ENCODE measurements at places on chromosomes 11 and 22. TPM values are rescaled to one million over a fixed set of nuclear protein-coding genes. Genes with fewer than 3 reads are reported as not detected.
A peak's percentile ranks its signal among the peaks of the same experiment; 100 is the strongest.

DNA sequence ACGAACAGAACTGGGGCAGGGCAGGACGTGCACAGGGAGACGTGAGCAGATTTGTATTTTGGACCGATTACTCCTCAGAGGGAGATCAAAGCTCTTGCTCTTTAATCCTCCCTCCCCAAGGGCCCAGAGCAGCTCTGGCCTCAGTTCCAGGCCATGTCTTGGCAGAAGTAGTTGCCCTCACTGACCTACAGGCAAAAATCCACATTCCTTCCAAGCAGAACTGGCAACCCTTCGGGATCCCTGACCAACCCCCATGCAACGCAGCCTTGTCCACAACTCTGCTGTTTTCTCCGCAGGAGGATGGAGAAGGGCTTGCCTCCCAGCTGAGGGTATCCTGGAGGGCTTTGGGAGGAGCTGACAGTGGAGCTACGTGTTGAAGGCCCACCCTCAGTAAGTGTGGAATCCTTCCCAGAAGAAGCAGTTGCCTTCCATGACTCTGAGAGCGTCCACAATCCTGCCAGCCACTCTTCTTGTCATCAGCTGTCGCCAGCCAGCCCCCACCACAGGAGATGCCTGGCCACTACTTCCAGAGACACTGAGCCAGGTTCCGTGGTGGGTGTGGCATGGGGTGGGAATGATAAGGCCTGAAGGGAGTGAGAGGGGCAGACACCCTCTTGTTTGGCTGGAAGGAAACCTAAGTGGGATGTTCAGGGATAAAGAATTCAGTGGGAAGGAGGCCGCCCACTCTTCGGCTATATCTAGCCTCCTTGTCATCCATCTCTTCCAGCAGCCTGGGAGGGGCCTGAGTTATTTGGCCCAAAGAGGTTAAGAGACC lies 68.1 kb downstream of the PDE2A start:
- no peak for DNase-seq

DNA sequence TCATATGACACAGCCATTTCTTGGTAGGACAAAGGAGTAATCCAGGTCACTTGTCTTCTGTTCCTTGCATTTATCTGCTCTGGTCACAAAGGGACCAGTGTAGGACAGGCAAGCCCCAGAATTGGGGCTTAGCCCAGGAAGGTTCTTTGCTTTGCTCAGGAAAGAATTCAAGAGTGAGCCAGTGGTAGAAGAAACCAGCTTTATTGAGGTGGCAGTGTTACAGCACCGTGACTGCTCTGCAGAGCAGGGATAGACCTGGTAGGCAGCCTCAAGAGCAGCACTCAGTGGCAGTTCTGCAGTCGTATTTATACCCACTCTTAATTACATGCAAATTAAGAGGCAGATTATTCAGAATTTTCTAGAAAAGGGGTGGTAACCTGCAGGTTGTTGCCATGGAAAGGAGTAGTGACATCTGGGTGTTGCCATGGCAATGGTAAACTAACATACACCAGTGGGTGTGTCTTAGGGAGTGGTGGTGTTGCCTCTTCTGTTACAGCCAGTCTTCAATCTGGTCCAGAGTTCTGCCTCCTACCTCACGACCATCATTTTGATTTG lies 84.9 kb upstream of the RAB1B start:
- peak; percentile 18 for DNase-seq

GRCh38 chr11:1841511-1842148 lies 2.8 kb downstream of the TNNI2 start:
- DNase-seq, result no peak

GRCh38 chr11:107151158-107151557 lies 132.9 kb upstream of the GUCY1A2 start:
- no peak for DNase-seq

DNA sequence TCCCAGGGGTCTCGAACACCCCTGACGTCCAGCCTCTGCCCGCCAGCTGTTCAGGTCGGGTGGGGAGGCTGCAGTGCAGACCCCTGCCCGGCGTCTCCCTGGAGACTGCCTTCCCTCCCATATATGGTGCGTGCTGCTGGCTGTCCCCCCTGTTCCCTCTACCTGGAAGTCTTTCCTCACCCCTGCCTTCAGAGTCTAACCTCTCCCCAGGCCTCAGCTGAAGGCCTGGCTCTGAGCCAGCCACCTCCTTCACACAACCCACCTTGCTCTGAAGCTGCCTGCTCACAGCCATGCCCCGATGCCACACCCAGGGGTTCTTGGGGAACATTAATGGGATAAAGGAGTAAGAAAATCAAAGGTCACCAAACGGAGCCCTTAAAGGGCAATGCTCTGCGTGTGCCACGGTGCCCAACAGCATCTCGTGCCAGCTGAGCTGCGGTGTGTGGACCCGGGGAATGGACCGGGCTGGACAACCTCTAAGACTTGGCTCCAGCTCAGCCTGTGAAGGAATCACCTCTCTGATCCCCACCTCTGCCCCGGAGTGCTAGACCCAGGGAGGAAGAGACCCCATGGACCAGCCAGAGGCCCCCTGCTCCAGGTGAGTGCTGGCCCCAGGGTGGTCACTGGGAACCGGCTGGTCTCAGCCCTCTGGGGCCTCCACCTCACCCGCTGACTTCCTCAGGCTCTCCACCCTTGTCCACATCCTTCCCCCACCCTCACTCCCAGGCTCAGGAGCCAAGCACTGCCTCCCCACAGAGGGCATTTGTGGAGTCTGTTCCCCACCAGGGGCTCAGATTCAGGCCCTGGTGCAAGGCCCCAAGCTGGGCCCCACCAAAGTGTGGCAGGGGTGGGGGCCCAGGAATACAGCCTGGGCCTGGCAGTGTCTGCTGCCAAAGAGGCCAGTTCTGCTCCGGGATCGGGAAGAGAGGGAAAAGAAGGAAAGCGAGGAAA lies at the start of gene NLRP6:
Gene NLRP6 (plus strand): TSS at position 407 of the 951 bp plus-strand sequence. CDS start 163 bp downstream, at position 570.
- DNase-seq, result no peak

- peak; percentile 28 for DNase-seq
Measured at GRCh38 chr11:4626207-4627099, 10.8 kb upstream of the OR51D1 start.

DNA sequence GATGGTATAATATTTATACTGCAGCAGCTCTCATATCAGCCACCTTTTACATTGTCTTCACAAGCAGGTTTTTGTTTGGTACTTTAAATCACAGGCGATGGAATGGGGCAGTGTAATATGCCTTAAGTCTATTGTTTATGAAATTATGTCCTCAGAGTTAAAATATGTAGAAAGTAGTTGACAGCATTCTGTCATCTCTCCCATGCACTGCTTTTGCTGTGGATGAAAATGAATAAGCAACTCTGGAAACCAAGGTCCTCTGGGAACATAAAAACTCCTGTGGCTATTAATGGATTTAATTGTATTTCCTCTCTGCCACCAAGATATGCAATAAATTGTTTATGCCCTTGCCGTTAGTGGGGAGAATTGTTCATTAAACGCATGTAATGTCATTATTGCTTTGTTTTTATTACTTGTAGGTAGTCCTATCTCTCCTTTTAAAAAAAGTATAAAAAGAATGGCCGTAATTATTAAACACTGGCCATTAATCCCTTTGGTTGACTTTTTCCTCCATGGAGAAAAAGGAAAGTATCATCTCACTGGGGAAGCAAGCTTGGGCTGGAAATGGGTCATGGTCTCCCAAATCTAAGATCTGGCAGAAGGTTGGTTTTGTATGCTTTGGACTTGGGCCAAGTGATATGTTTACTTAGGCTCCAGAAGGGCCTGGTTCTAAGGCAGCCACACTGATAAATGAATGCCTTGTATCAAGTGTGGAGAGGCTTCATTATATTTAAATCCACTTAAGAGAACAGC lies 13.1 kb downstream of the PACS1 start:
- DNase-seq, result no peak

DNA sequence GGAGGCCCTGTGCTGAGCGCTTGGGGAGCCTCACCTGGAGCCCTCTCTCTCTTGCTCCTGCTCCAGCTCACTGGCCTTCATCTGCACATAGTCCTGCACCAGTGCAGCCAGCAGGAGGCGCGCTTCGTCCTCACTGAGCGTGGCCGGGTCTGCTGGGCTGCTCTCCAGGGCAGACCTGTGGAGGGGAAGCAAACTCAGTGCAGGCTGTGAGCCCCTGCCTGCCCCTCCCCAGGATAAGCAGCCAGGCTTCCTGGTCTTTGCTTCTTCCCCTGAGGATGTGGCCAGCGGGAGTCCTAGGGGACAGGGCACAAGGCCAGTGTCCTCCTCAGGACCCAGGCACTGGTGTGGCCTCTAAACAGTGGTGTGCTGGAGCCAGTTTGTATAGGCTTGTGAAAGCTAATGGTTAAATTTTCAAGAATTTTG lies 2.2 kb downstream of the CALCA start:
- no peak for DNase-seq

DNA sequence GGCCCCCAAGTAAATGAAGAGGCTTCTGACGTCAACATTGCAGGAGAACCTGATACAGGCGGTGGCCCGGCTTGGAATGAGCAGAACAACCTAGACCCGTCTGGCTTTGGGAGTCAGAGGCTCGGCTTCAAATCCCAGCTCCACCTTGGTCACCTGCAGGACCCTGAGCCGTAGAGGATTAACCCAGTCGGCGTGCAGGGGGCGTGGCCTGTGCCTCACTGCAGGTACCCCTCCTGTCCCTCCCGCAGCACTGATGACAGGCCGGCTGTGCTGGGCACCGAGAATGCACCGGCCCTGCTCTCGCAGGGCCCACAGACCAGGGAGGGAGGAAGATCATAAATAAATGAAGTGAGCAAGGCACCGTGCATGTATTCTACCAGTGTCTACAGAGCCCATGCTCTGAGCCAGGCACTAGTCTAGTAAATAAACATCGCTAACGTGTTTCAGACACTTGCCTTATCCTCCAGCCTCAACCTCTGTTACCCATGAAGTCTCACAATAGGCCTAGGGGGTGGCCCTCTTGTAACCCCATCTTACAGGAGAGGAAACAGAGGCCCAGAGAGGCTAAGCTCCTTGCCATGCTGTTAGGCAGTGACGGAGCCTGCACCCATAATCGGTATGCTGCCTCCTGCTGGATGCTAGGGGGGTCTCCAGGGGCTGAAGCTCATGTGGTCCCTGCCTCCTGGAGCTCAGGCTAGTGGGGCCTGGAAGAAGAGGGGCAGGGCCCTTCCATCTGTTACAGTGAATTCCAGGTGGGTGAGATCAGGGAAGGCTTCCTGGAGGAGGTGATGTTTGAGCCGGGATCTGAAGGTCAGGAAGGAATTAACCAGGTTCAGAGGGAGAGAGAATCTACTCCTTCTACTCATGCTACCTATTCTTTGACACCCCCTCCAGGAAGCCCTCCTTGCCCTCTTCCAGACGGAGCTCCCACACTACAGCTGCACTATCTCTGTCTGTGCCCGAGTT lies 53.4 kb downstream of the RTL6 start:
- no peak for DNase-seq

GRCh38 chr11:71198141-71198822 lies 54.1 kb downstream of the SHANK2 start:
- DNase-seq, result no peak

DNA sequence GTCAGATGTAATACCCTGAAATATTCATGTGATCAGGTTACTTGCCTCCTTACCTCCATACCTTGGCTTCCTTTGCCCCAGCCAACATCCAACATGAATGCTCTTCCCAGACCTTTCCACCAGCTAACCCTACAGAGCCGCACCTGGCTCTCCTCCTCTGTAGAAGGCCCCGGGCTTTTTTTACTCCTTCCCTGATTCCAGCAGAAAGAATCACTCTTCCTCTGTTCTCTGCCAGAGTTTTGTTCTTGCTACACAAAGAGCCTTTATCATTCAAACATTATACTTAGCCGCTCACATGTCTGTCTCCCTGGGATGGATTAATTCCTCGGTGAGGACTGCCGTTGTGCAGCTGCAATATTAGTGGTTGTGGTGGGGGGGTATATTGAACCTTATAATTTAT lies 116.8 kb upstream of the GRAMD1B start:
- DNase-seq, result no peak

DNA sequence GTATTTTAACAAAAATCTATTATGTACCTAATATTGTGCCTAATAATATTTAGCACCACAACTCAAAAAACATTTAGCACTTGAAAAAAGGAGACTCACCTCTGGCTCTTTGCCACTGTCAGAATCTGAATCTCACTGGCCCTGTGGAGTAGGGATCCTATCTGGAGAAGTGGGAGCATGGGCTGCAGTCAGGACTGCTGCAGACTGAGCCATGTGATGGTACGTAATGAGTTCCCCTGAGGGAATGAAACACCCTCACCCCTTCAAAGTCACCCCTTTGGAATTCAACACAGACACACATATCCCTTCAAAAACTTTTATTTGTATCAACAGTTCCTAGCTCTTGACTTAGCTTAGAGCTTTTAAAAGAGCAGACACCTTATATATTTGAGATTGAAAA lies 6.5 kb downstream of the PTPMT1 start:
- no peak for DNase-seq

GRCh38 chr22:49278340-49278739 lies 549.3 kb downstream of the BRD1 start:
- DNase-seq, result no peak

DNA sequence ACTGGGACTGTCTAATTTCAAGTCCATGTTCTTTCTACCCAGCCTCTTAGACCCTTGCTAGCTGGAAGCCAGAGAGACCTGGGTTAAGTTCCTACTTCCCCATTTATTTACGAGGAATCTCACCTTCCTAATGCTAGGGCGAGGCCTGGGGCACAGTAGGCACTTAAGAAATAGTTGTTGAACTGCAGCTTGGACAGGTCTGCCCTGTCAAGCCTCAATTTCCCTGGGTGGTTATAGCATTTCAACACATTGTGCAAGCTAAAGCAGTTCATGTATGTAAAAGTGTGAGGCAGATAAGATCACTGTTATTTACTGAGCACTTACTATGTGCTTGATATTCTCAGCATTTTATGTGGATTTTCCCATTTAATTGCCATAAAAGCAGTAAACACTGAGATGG lies 12.1 kb downstream of the NAV2 start:
- DNase-seq, result no peak

- DNase-seq, result no peak
Measured at GRCh38 chr22:27669798-27670599, 131.6 kb downstream of the MN1 start.

DNA sequence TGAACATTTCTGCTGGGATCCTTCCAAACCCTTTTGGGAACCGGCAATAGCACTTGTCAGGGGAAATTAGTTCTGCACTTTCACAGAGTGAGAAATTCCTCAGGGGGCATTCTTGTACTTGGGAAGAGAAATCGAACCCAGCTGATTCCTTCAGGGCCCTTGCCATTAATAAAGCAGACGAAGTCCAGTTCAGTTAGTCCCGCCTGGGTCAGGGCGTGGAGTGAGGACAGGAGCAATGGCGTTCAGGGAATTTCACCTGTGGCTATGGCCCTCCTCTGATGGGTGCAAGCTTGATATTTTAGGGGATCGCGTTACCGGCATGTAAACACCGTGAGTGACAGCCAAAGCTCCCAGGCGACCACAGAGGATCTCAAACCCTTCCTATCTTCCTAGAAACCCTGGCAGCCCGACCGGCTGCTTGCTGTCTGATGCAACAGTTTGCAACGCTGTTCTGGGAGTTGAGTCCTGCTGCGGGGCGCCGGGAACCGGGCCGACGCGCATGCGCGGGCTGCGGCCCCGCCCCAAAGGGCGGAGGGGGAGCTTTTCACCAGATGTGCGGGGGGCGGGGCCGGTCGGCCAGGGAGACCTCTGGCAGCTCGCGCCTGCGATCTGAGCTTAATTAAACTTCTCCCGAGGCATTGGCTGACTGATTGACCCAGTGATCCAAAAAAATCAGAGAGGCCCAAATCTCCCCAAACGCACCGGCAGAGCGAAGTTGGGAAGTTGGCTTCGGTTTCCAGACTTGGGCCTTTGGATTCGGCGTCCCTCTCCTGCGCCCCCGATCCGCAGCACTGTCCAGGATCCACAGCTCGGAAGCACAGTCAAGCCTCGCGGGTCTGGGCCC lies 34.3 kb upstream of the CREB3L1 start:
- peak; percentile 79 for DNase-seq

The LRRN4CL gene
- 0.75 TPM for polyA plus RNA-seq

The SMTNL1 gene
- 0.05 TPM for polyA plus RNA-seq

The PVALB gene
- 2.2 TPM for polyA plus RNA-seq

The TRIM66 gene
- polyA plus RNA-seq, result 2.7 TPM

The LSP1 gene
- polyA plus RNA-seq, result 138 TPM

The CRYBB3 gene
- polyA plus RNA-seq, result 1.2 TPM

All from thymus (tissue), 14 donors.